CD4-positive, alpha-beta T cell treated with Interleukin-6 at 100 ng/mL for 8 hours (primary cell): ENCODE measurements at places on chromosomes 6 and 20.

DNA sequence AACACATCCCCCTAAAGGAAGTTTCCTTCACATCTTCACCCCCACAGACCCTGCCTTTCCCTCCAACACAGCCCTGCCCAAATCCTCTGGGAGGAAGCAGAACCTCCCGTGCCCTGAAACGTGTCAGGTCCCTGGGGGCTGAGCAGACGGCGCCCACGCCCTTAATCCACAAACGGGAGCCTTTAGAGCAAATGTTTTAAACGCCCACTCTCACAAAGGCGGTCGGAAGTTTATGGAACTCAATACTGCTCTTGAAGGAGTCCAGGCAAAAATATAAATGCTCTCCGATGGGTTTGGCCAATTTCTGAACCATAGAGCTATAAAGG lies 237.1 kb upstream of the AFDN start:
- no peak for DNase-seq

DNA sequence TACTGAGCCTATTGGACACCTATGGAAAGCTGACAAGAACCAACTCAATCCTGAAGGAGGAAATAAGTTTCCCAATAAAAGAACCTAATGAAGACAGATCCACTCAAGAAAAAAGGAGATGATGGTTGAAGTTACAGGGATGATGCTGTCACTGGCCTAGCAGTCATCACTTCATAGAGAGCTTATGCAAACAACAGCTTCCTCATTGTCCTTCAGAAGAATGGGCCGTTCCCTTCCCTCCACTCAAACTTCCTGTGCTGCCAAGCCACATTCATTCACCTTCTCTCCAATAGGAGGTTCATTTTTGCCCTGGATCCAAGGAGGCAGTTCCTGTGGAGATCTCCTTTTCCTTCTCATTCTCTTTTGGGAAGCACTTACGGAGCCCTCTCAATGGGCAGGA lies 13.8 kb upstream of the PM20D2 start:
- DNase-seq: no peak

DNA sequence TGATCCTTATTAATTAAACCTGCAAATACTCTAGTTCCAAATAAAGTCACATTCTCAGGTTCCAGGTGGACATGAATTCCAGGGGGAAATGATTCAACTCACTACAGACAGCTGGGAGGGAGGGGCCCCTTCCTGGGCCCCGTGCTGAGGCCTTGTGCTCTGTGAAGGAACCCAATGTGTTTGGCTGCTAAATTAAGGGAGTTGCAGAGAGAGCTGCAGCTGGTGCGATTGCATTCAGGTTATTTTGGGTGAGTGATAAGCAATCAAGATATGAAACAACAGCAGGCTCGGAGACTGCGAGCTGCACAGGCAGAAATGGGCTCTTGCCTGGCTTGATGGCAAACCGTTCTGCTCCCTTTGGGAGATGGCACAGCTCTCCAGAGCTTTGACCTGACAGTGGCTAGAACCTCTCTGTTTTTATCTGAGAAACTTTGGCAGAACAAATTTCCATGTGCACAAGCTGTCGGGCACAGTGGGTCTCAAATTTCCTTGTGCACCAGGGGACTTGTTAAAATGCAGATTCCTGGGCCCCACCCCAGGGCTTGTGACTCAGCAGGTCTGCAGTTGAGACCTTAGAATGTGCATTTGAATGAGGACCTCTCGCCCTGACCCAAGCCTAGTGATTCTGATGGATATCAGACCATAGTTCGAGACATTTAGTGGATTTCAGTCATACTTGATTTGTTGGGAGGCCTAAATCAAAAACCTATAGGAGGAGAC lies 9.8 kb downstream of the MAPK13 start:
- no peak for DNase-seq

DNA sequence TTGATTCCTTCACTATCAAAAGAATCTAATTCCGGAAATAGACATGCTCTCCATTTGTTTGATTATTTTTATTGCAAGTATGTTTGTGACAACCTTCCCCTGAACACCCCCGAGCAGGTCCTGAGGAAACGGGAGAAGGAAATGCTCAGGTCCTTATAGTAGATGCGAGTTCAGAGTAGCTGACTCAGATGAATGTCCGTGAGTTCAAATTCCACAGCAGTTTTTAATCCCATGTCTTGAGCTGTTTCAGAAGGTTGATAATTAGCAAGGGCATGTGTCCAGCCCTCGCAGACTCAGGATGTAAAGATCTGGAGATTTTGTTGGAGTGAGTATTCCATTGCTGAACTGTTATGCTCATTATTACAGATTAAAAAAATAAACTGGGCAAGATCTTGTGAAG lies 169.3 kb downstream of the BCAS1 start:
- no peak for DNase-seq

DNA sequence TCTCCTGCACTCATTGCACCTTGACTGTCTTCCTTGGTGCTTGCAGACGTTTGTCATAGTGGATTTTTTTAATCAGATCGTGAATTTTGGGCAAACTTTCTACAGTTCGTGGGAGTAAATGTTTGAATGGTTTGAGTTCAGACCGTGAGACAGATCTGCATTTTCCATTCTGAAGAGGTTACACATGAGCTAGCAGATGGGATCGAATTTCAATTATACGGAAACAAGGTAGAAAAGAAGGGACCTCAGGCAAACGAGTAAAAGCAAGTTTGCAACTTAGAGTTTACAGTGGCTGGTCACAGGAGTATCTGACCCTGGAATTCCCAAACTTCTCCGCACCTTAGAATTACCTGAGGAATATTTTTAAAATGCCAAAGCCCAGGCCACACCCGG lies 17.2 kb upstream of the NCR2 start:
- no peak for DNase-seq

- no peak for DNase-seq
These were observed 45.9 kb upstream of the SLC2A12 start for GRCh38 chr6:134098276-134098675.

- DNase-seq: no peak
These were observed 8.7 kb upstream of the TNFRSF21 start for GRCh38 chr6:47318236-47318989.

DNA sequence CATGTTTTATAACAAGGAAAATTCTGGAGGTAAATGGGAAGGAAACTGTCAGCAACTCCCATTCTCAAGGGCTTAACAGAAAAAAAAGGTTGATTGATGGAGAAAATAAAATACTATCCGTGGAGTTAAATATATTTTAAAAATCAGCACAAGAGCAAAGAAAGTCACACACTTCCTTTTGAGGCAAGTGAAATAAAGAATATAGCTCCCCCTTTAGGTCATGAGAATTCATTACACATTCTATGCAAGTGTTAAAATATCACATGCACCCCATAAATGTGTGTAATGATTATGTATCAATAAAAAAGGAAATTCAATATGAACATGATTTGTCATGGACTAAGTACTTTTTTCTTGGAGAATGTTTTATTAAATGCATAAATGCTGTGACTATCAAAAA lies 349.2 kb downstream of the TPBG start:
- DNase-seq: no peak
